ENCODE measurements at places on chromosomes 7 and 10.

- no peak for DNase-seq
These were observed 1.6 kb upstream of the CASP2 start for GRCh38 chr7:143286522-143286890.

DNA sequence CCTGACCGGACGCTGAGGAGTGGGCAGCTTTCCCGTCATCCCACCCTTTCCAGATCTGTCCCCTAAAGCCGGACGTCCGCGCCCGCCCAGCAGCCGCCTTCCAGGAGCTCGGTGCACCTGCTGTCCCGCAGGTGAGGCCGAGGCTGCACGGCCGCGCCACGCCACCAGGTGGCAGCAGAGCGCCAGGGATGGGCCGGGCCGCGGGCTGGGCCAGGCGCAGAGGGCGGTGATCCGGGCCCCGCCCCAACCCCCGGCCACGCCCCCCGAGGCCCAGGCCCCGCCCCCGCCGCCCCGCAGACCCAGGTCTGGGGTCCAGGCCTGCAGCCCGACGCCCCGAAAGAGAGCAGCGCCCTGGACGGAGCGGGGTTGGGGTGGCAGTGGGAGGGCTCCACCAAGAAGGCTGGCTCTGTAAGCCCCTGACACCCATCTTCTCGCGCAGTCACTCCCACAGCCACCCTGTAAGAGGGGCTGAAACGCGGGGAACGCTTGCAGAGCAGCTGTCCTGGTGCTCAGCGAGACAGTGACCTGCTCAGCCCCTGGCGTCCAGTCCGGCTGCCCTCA lies 32.2 kb downstream of the FOXL3 start:
- DNase-seq = peak; percentile 56

- no peak for DNase-seq
These were observed 34.0 kb upstream of the CALN1 start for GRCh38 chr7:72446131-72446530.

DNA sequence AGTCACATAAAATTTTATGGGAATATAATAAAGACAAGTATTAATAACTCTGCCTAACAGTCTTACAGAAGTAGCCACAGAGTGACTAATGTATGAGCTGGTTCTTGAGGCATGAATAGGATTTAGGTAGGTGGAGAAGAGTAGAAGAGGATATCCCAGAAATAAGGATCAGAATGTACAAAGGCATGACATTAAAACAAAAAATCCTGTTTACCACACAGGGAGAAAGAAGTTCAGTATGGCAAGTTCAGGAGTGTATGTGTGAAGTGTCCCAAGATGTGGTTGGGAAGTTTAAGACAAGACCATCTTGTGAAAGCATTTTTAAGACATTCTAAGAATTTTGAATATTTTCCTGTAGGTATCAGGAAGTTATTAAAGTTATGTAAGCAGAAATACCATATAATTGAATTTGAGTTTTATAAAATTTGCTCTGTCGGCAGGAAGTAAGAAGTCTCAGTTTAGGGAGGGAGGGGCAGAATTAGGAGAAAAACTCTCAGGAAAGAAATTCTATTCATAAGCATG lies 64.7 kb upstream of the CAV2 start:
- no peak for DNase-seq

- DNase-seq = no peak
These were observed 47.5 kb upstream of the DGKB start for GRCh38 chr7:14950013-14950412.

GRCh38 chr7:53518319-53518718 lies 482.9 kb downstream of the POM121L12 start:
- no peak for DNase-seq

DNA sequence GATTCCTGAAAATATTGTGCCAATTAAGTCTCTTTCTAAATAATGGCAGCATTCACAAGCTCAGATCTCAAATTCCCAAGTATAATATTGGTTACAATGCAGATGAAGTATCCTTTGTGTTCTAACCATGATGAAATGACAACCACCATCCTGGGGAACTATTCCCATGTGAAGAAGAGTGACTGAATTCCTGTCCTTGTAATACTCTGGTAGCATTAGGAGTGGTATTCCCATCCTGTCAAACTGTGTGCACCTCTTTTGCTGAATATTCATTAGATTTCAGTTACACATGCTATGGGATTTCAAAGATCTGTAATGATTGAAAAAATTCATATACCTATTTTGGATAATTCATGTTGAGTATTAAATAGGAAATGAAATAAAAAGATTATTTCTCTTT lies 86.1 kb upstream of the SMIM30 start:
- DNase-seq = no peak

GRCh38 chr7:84665339-84665738 lies 470.8 kb upstream of the SEMA3A start:
- DNase-seq = no peak

- DNase-seq = no peak
These were observed 21.9 kb downstream of the DPY19L1 start for GRCh38 chr7:35015346-35015859.

DNA sequence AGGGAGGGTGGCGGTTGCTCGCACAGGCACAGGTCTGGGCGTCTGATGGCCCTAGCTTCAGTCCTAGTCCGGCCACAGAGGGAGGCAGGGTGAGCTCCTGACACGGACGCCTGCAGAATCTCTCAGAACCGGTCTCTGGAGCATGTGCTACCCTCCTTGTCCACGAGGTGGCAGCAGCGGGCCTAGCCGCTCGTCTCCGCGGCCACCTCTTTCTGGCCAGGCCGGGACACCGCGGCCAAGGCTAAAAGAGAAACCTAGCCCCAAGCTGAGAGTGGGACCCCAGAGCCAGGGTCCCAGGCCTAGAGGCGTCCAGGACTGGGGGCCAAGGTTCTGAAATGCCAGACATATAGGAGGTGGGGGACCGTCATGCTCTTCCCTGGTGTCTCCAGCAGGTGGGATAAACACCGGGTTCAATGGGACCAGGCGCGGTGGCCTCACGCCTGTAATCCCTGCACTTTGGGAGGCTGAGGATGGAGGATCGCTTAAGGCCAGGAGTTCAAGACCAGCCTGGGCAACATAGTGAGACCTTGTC lies 3.2 kb upstream of the LAT2 start:
- peak; percentile 42 for DNase-seq

DNA sequence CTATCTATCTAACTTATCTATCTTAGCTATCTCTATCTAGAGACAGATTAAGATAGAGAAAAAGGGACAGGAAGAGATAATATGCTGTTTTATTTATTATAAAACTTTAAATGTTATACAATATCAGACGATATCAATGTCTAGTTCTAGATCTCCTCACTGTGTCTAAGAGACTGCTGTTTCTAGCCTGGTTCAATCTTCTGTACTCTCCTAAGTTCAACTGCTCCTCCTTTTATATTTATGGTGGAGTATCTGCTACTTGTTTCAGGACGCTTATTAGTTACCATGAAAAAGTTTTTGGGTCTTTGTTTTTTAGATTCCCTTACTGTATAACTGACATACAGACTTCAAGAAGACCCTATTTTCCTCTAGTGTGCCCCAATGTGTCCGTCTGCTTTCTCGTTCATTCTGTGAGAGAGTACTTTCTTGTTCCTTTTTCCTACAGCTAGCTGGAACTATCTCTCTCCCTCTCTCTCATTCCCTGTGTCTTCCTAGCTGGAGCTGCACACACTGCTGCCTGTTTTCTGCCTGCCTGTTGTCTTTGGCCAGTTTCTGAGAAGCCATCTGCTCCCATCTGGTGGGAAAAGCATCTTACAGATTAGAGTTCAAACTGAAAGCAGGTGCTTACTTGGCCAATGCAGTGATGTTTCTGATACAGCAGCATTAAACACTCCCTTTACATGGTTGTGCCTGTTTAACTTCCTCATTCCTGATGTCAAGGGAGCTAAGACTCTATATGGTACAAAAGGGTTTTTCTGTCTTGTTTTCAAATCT lies 49.4 kb upstream of the ARL4A start:
- no peak for DNase-seq

DNA sequence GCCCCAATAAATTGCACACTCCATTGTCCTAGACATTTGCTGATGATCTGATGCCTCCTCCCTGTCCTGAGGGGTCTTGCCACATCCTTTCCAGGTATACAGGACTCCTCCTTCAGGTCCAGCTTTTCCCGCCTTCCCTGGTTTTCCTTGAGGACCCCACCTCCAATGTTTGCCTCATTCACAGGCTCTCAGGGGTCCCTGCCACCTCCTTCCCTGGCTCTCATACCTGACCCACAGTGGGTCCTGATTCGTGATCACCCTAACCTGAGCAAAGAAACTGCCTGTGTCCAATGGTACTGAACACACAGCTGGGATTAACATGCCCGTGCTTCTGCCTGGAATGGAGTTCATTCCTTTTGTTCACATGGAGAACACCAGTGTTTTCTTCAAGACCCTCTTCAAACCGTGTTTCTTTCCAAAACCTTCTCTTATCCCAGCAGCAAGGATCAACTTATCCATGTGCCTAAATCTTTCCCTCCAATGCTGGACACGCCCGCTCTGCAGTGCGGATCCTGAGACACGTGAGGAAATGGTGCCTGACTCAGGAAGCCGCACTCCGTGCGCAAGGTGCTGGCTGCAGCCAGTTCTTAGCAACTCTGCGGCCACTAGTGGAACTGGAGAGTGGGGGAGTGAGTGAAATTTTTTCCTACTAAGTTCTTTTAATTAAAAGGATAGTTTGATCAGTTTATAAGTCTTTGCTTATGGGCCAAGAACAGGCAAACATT lies 354.6 kb upstream of the SHH start:
- no peak for DNase-seq

GRCh38 chr7:41842956-41843355 lies 140.1 kb upstream of the INHBA start:
- no peak for DNase-seq

GRCh38 chr7:107201795-107202450 lies 33.1 kb downstream of the HBP1 start:
- peak; percentile 21 for DNase-seq

GRCh38 chr7:96093435-96093834 lies 228.5 kb downstream of the SLC25A13 start:
- DNase-seq = no peak

DNA sequence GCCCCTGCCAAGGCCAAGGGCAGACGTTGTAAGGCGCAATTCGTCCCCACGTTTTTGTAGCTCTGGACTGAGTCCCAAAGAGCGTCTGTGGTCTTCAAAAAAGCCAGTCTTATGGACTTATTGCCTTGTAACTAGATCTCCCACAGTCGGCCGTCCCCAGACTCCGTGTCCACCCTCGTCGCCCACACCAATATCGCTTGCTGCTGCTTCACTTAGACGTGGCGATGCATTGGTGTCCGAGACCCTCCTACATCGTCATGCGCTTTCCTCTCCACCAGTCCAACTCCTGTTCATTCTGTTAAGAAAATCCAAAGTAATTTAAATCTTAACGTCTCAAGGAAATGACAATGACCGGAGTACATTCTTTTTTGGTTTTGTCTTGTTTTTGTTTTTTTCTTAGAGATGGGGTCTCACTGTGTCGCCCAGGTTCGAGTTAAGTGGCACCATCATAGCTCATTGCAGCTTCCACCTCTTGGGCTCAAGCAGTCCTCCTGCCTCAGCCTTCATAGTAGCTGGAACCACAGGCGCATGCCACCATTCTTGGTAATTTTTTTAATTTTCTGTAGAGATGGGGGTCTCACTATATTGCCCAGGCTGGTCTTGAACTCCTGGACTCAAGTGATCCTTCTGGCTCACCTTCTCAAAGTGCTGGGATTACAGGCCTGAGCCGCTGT lies 851 bp downstream of the KIFBP start:
- no peak for DNase-seq

All from 8988T (cell line).